ENCODE measurements at places on chromosomes 7 and 10.

GRCh38 chr10:11114269-11114668 is 96.6 kb downstream of the CELF2 start:
- no peak for DNase-seq

GRCh38 chr7:158495786-158496185 is 91.8 kb downstream of the PTPRN2 start:
- DNase-seq, result no peak

DNA sequence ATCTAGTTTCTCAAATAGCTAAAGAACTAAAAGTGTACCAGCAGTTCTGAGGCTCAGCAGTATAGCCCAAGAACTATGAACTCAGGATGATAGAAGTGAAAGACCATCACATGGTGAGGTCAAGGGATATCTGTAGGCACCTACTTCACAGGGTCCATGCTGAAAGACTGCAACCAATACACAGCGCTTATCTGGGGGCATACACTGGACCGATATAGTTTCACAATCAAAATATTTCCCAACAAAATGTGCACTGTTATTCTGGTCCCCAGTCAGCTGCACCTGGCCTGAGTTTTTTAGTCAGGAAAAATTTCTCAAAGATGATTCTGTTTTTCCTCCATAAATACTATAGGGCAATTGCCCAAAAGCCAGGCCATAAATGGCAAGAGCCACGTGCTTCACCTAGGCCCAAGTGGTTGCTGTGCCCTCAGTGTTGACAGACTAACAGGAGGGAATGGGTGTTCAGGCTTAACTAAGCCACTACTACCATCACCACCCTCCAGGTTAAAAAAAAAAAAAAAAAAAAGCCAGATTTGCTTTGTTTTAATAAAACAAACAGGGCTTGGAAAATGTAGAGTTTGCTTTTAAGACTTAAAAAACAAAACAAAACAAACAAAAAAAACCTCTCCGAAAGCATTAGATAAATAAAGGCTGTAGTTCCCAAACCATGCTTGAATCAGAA is 58.5 kb downstream of the OGDH start:
- no peak for DNase-seq

GRCh38 chr7:20417260-20417659 is 86.6 kb downstream of the ITGB8 start:
- no peak for DNase-seq

GRCh38 chr7:115195208-115195607 is 273.3 kb downstream of the MDFIC start:
- no peak for DNase-seq

- DNase-seq, result no peak
Measured at GRCh38 chr10:29191674-29192073, 97.2 kb upstream of the LYZL1 start.

DNA sequence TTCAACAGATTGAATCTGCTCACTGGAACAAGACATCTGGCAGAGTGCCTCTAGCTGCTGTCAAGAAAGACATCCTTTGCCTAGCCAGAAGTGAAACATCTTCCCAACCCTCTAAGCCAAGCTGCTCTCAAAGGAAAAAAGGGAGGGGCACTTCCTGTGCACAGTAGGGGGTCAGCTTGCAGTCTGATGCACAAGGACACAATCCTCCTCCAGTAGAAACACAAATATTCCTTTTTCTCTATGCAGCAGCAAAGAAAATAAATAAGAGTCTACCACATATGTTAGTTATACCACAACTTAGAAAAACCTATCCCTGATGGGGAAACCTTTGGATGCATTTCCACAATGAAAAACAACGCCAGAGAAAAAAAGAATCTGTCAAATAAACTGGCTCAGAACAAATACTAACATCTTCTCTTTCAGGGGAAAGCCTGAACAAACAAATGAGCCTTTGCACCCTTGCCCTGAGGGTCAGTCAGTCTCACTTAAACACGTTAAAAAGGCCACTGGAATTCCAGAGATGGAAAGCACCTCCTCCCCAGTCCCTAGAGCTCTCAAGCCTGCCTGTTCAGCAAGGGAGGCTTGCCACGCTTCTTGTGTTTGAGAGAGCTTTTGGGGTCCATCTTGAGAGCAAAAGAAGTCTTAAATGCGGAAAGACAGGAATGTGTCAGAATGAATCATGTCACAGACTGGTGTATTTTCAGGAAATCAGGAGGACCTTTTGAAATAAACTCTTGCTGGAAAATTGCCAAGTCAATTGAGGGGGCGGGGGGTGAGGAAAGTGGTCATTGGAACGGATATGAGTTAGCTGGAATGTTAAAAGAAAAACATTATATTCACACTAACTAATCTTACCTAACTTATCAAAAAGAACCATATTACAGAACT is 7.5 kb downstream of the LAMB1 start:
- DNase-seq, result no peak

- DNase-seq, result no peak
Measured at GRCh38 chr10:23371073-23371472, 26.5 kb upstream of the C10orf67 start.

GRCh38 chr10:12774204-12774894 is 227.2 kb downstream of the CCDC3 start:
- no peak for DNase-seq

- no peak for DNase-seq
Measured at GRCh38 chr10:104350127-104350635, 3.5 kb upstream of the CFAP58 start.

GRCh38 chr7:22696541-22697228 is 30.3 kb upstream of the IL6 start:
- DNase-seq, result no peak

- DNase-seq, result no peak
Measured at GRCh38 chr7:78562191-78562590, 763.6 kb downstream of the PHTF2 start.

DNA sequence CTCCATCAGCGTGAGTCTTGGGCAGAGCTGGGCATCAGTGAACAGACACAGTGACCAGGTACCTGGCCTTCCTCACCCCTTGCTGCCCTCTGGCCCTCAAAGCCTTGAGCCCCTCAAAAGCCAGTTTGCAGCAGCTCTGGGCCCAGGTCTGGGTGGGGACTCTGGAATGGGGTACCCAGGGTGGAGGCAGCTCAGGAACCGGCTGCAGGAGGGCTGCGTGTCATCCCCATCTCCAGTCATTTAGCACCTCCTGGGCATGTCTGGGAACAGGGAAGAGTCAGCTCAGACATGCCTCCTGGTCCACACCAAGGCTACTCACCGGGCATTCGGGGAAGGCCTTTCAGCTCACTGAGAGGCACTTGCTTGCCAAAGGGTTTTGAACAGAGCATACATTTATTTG is 503.3 kb downstream of the TCERG1L start:
- DNase-seq, result no peak

DNA sequence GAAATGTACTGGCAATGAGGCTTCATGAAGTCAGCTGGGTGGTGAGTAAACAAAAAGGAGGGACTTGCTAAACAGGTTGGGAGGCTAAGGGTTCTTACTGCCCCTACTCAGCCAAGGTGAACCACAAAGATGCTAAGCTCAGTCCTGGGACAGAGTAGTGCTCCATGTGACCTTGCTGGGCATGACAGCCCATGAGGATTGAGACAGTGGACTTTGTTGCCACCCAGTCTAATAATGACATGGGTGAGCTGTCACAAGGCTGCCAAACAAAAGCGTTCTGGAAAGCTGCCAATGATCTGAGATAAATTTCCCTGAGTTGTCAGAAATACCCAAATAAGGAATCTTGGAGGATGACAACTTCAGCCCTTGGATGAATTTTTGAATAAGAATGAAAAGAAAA is 75.2 kb downstream of the CLEC2L start:
- no peak for DNase-seq

- DNase-seq, result no peak
Measured at GRCh38 chr7:158097453-158098124, 490.0 kb downstream of the PTPRN2 start.

- DNase-seq, result no peak
Measured at GRCh38 chr10:70689661-70690060, 17.4 kb downstream of the ADAMTS14 start.

DNA sequence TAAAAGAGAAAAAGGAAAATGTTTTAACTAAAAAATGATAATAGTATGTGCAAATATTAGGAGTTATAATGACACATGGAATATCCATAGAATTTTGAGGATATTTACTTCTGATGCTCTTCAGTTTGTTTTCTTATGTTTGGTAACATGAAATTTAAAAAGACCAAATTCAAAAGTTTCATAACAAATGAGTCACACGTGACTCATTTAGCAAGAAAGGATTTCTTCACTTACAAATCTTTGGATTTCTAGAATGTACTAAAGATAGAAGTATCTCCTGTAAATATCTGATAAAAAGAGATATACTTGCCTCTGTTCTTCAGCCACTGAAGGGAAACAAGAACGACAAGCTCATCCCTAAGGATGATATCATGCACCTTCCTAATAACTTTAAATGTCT is 774.5 kb upstream of the LRRTM3 start:
- no peak for DNase-seq

- DNase-seq, result no peak
Measured at GRCh38 chr7:50293509-50294179, 10.9 kb upstream of the IKZF1 start.

DNA sequence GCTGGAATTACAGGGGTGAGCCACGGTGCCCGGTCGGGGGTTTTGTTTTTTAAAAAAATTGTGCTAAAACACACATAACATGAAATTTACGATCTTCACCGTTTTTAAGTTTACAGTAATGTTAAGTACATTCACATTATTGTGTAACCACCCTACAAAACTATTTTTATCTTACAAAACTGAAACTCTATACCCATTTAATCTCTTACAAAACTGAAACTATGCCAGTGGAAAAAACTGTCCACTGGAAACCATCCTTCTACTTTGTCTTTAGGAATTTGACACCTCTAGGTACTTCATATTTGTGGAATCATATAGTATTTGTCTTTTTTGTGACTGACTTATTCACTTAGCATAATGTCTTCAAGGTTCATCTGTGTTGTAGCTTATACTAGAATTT is 1.0 kb upstream of the PSMC2 start:
- DNase-seq, result no peak

GRCh38 chr10:79056361-79056735 is 12.4 kb upstream of the ZMIZ1 start:
- no peak for DNase-seq

DNA sequence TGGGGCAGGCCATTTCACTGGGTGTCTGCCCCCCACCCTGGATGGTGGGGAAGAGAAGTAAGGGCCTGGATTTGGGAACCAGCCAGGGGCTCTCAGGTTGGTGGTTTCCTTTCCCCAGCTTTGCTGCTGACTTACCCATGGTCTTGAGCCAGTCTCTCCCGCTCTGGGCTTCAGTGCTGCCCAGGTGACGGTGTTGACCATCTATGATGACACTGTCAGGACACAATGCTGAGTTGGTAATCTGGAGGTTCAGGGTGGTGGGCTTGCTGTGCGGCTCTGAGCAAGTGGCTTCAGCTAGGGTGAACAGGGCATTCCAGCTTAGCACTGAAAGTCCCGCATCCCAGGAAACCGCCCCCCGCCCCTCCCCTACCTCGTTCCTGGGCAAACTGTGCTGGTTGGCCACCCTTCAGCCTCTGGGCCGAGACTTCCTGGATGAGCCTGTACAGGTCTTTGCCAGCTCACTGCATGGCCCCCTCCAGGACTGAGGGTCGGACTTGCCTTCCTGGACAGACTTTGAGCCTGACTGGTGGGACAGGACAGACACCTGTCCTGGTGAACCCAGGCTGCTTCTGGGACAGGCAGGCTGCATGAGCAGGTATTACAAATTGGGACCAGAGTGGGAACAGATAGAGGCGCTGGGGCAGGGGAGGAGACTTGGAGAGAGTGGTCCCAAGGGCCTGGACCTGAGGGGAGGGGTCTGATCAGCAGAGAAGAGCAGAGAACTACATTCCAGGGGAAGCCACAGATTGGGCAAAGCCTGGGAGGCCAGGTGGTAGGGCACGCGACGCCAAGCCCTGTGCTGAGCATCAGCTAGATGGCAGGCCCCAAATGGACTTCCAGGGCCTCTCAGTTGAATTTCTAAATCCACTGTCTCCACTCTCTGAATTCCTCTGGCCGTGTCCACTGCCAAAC is 19.9 kb upstream of the ZMIZ1 start:
- DNase-seq, result no peak

- no peak for DNase-seq
Measured at GRCh38 chr7:139651308-139651707, 126.5 kb downstream of the HIPK2 start.

DNA sequence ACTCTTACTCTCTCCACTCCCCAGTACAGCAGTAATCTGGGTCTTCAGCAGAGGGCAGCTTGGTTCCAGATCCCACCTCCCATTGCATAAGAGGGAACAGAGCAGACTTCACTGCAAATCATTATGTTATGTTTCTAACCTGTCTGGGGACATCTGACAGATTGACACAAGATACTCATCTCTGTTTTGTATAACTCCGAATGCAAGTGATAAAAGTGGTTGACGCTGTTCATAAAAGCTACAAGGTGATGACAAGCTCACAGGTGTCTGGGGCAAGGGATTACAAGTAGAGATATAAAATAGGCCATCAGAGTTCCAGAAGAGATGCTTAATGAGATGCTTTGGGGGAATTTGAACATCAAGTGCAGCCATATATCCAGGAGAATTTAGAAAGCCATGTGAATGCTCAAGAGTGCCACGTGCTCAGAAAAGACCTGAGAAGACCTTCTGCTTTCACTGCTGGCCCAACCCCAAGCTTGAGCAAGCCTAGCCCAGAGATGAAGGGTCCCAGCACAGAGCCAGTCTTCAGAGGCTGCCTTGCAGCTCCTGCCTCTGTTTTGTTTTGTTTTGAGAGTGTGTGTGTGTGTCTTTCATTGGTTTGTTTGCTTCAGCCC is 80.6 kb downstream of the VSTM2A start:
- DNase-seq, result no peak

DNA sequence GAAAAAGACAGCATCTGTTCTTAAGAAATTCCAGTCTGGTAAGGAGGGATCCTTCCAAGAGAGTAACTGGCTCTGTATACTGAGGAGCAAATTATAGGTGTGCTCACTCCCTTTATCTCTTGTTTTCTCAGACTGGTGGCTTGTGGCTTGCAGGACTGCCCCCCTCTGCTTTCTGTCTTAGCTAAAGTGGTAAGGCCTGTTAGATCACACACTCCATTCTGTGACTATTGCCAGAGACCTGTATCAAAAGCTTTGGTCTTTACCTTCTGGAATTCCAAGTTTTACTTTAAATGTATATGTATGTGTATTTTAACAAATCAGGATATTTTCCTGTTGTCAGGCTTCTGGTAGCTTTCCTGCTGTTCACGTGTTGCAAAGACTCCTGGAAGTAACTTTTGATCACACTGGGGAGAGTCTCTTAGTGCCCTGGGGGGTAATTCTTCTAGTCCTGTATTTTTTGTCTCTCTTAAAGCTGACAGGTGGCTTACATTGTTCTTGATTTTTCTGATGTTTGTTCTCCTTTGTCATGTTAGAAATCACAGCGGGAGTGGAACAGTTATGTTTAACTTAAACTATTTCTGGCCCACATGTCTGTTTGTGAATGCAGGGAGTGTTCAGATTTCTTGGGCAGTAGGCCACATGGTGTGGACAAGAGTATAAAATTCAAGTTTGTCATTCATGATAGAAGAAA is 99.0 kb downstream of the PLPP4 start:
- DNase-seq, result no peak

GRCh38 chr10:118838364-118838763 is 83.6 kb upstream of the CACUL1 start:
- no peak for DNase-seq
